NCI-H1436 treated with DMSO at 0.1 percent for 48 hours (cell line): ENCODE measurements at places on chromosomes 16 and 17.

- DNase-seq: no peak
Observed at GRCh38 chr16:2004795-2005517, 4.7 kb downstream of the ZNF598 start.

GRCh38 chr17:22411185-22411784 lies 719.0 kb downstream of the KCNJ18 start:
- no peak for DNase-seq

GRCh38 chr17:8683355-8683754 lies 52.8 kb upstream of the MYH10 start:
- DNase-seq: no peak

GRCh38 chr17:81993729-81994592 lies 16.5 kb downstream of the ASPSCR1 start:
- no peak for DNase-seq

GRCh38 chr17:28199115-28199514 lies 119.9 kb upstream of the TMEM97 start:
- DNase-seq: no peak

DNA sequence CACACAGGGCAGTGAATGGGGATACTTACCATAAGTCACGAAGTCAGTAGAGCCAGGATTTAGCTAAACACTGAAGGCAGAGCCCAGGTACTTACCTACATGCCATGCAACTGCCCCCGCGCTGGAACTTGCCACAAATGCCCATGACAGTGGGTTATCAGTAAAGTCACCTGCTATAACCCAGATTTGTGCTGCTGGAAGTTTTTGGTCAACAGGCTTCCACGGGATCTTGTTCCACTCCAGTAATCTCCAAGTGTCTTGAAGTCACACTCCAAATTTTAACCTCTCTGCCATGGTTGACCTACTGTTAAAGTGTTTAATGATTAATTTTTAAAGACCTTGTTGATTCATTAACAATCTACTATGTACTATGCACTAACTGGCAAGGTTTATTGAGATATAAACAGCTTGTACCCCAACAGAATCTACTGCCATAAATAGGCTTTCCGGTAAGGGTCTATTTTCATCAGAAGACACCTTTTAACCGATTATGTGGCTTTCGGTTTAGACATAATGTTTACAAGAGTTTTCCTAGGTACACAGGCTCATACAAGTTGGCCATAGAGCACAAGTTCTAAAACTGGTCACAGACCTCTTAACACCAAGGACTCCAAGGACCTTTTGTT lies 6.3 kb upstream of the SLC5A11 start:
- no peak for DNase-seq

DNA sequence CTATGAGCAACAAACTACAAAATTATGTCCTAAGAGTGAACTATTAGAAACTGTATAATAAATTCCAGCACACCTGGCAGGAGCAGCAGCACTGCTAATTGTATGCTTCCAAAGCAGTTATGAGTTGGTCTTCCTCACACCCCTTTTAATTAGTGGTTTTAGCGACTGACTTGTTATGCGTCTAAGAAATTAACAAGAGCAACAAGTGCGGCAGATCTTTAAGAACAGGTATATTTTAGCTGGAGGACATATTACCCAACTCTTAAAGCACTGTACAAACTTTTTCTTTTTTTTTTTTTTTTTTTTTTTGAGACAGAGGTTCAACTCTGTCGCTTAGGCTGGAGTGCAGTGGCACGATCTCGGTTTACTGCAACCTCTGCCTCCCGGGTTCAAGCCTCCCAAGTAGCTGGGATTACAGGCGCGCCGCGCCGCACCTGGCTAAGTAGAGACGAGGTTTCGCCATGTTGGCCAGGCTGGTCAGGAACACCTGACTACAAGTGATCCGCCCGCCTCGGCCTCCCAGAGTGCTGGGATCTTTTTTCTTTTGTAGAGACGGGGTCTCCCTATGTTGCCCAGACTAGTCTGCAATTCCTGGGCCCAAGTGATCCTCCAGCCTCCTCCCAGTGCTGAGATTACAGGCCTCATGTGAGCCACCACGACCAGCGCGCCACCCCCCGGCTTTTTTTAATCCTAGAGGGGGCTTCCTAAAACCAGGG lies 1.6 kb upstream of the FBXL20 start:
- no peak for DNase-seq

- DNase-seq: no peak
Observed at GRCh38 chr17:58572846-58573245, 58.4 kb upstream of the MTMR4 start.

- DNase-seq: no peak
Observed at GRCh38 chr16:10663146-10663545, 31.6 kb downstream of the TEKT5 start.

DNA sequence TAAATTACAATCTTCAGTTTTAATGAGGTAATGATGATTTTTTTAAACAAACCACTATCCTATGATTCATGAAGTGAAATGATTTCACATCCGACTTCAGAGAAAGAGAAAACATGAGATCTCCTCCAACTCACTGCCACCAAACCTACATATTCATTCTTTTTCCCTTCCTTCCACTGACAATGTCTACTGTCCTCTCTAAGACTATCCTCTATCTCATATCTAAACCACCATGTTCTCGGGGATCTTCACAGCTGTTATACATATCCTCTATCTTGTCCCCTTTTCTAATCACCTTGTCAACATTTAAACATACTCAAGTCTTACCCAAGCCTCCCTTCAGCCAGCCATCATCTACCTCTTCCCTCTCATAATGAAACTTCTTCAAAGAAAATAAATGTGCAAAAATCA lies 53.5 kb downstream of the SMURF2 start:
- no peak for DNase-seq

GRCh38 chr16:1557074-1557473 lies 23.6 kb downstream of the TMEM204 start:
- DNase-seq: no peak

DNA sequence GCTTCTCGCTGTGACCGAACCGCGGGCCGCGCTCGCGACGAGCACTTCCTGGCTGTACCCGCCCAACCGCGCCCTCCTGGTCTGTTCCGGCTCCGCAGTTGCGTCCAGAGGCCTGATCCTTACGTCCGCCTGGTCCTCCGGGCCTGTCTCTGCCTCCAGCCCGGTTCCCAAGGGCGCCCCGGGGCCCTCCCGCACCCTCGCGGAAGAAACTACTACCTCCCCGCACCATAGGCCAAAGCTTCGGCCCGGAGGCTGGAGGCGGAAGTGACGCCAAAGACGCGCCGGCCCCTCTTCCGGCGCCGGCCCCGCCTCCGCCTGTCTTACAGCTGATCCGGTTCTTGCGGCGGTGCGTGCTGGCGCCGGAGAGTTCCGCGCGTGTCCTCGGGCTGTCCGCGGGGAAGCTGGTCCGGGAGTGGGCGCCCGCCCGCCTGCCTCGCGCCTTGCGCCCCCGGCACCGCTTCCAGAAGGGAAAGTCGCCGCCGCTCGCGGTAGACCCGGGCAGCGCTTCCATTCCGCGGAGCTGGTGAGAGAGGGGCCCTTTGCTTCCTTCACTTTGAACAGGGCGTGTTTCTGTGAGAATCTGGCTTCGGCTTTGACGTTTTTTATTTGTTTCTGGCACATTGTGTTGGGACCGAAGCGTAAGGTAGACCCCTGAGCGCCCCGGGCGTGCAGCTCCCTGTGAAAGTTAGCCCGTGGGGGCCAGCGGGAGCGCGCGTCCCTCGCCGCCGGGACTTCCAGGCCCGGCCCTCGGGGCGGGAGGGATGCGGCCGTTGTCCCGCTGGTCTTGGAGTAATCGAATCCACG lies at the start of gene ZNF778:
Gene ZNF778 (plus strand): TSS at position 316 of the 804 bp plus-strand sequence. CDS start 3,425 bp downstream, outside the sequence.
- DNase-seq: no peak

GRCh38 chr17:50080827-50081226 lies 14.3 kb upstream of the PDK2 start:
- no peak for DNase-seq

GRCh38 chr16:86245895-86246294 lies 264.4 kb upstream of the FOXF1 start:
- no peak for DNase-seq

GRCh38 chr17:20852239-20852989 lies 190.4 kb downstream of the USP22 start:
- DNase-seq: peak; percentile 30

GRCh38 chr17:46023783-46024388 lies 24.8 kb downstream of the STH start:
- no peak for DNase-seq

DNA sequence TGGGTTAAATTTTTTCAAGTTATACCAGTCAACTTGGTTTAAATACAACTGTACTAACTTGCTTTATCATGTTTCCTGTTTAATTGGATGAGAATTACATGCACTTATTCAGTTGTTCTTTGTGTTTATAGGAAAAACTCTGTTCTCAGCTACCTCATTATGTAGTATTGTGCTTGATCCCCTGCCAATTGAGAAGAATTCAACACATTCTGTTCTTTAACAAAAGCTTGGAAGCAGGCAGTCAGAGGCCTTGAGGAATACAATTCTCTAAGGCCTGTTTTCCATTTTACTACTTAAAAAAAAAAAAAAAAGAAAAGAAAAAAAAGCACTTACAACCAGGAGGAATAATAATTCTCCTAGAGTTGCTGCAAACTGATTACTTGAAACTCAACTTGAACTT lies 60.6 kb upstream of the CMIP start:
- no peak for DNase-seq

- no peak for DNase-seq
Observed at GRCh38 chr16:79623062-79623461, 22.5 kb upstream of the MAF start.

GRCh38 chr17:10094797-10095196 lies 103.6 kb downstream of the GAS7 start:
- no peak for DNase-seq

DNA sequence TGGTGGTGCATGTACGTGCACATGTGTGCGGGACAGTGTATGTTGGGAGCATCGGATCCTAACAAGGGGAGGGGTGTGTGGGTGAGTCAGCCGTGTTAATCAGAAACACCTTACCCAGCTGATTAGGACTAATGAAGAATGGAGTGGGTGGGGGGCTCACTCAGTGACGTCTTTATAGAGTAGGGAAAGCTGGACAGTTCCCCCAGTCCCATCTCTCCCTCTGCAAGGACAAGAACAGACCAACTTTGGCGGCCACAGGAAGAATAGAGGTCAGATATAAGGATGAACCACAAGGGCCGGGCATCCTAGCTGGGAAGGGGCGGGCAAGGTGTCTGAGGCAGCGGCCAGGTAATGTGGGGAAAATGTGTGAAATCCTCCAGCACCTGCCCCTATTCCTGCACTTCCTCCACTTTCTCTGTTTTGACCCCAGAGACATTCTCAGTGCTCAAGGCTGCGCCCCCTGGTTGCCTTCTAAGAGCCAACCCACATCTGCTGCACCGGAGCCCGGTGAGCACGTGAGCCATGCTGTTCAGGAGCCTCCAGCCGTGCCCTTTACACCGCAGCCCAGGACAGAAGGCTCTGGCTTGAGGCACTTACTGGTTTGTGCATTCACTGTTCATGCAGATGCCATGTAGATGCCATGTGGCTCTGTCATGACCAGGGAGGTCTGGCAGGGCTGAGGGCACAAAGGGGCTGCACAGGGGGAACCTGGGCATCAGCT lies 18.9 kb upstream of the TBX21 start:
- DNase-seq: no peak

DNA sequence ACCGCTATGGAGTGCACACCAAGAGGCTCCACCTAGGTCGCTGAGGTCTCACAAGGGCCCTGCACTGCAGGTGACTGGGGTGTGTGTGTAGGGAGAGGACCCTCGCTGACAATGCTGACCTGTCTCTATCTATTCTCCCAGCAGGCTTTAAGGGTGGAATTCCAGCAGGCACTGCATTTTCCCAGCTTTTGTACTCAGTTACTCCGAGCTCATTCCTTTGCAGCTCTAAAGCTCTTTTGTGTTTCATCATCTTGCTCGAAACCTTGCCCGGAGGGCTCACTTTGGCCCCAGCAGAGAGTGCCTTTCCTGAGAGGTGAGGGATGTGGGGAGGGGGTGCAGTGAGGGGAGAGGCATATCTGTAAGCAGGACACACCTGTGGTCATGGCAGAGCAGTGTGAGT lies 39.3 kb downstream of the SMPD3 start:
- DNase-seq: no peak

GRCh38 chr17:38429476-38430100 lies 1.3 kb downstream of the ARHGAP23 start:
- DNase-seq: no peak

GRCh38 chr17:34173241-34173640 lies 81.8 kb upstream of the CCL2 start:
- no peak for DNase-seq

- no peak for DNase-seq
Observed at GRCh38 chr16:64311241-64311640, 810.6 kb downstream of the CDH11 start.

- DNase-seq: no peak
Observed at GRCh38 chr17:78899361-78900260, 3.4 kb downstream of the CEP295NL start.

DNA sequence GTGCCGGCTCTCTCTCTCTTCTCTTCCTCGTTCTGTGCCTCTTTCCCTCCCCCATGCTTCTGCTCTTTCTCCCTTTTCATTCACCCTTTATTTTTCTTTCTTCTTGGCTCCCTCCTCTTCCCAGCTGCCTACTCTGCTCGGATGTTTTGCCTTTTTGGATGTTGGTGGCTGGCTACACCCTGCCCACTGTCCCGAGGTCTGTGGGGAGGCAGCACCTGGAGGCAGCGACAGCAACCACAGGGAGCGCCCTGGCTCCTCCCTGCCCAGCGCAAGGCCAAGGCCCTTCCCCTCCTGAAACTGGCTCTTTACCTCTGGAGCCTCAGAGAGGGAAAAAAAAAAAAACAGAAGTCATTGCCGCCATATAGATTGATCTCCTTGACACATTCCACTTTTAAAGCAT lies 20.0 kb downstream of the CLUAP1 start:
- DNase-seq: no peak
